ENCODE measurements at places on chromosomes 13 and 19.

- DNase-seq: no peak
These were observed 470.7 kb upstream of the SLITRK1 start for GRCh38 chr13:84352946-84353345.

GRCh38 chr13:47539317-47539716, 461.8 kb downstream of the SUCLA2 start:
- no peak for DNase-seq

DNA sequence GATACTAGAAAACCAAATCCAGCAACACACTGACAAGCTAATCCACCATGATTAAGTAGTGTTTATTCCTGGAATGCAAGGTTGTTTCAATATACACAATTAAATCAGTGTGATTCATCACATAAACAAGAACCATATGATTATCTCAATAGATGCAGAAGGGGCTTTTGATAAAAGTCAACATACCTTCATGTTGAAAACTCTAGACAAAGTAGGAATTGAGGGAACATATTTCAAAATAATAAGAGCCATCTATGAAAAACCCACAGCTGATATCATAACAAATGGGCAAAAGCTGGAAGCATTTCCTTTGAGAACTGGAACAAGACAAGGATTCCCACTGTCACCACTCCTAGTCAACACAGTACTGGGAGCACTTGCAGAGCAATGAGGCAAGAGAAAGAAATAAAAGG, 213.6 kb upstream of the CSNK1A1L start:
- DNase-seq: peak; percentile 92

GRCh38 chr13:103803349-103803748, 737.1 kb upstream of the SLC10A2 start:
- DNase-seq: no peak

DNA sequence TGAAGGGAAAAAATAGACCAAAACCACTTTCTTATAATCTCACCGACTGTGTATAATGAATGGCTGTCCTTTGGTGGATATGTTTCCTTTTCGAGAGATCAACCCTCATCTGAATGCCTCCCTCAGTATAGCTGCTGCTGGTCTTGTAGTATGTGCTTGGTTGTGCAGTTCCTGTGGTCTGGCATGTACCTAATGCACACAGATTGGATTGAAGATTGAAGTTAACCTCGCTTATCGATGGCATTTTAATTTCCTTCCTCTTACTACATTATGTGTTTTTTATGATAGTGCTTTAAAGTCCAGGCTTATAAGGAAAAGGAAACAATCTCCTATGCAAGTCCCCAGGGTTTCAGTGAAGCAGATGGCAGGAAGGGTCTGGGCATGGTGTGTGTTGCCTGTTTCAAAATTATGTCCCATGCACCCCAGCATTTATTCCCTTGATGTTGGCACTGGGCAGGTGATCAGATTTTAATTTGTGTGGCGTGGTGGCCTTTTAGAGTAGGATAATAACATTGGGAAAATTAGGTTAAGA, 334.1 kb downstream of the SHISA2 start:
- no peak for DNase-seq

DNA sequence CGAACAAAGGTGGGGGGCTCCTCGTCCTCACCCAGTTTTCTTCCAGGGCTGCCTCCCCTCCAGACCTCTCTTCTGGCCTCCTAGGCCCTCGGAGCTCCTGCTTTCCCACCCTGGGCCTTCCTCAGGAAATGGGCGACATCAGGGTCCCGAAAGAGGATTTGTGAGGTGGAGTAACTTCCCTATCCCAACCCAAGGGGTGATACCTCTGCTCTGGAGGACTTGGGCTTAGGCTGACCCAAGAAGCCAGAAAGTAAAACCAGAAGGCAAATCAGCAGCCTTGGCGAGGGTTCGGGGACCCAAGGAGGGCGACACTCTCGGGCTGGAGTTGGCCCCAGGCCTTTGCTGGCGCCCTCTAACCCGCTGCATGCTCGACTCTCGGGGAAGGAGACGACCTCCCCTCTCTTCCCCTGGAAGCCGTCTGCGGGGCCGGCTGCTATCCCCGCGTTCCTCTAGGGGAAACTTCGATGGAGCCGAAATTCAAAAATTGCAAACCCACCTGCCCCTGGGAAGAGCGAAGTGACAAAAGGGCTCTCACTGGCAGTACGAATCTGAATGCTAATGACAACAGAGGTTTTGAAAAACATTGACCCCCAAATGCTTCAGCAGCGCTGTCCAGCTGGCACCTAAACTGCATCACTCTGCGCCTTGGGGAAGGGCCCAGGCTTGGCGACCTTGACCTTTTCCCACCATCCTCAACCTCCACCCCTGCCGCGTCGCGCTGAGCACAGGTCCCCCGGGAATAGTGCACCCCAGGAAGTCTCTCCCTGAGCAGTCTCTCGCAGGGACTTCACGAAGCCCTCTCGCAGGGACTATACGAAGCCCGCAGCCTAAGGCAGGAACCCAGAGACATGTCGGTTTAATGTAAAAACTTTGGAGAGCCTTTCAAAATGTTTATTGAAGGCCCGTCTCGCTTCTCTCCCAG, 2.4 kb downstream of the PDX1 start:
- no peak for DNase-seq

Data from amniotic epithelial cell (primary cell).